Natural killer cell (primary cell): ENCODE measurements at places on chromosomes 1 and 21. TPM values are rescaled to one million over a fixed set of nuclear protein-coding genes. Genes with fewer than 3 reads are reported as not detected.

The GBP3 gene
- 52.5 TPM for total RNA-seq

The CELSR2 gene
- total RNA-seq = 7.4 TPM

The SMYD3 gene
- total RNA-seq = 48.0 TPM

The LCA5L gene
- 0.84 TPM for total RNA-seq

The OPTC gene
- total RNA-seq = not detected

The NDUFS5 gene
- 72.9 TPM for total RNA-seq

DNA sequence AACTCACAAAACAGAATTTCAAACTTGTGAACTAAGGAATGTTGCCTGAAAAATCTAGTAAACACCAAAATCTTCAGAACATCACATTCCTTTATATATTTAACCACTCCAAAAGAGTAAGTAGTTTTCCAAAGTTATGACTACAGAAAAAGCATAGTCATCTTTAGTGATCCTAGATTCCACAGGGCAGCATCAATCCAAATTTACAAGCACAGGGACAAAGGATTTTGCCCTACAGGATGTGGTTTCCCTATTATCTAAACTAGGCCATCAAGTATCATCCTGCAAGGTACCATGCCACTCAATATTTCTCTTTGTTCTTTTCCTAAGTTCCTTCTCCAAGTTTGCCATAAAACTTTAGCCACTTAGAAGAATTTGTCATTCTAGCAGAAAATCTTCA lies 33.0 kb downstream of the COP1 start:
- H3K27me3 ChIP-seq = no peaks in the 10 kb centered on the region
- peaks cover 18% of the 10 kb centered on the region for H3K36me3 ChIP-seq
- H3K4me1 ChIP-seq = peaks cover 4% of the 10 kb centered on the region
- no peak overlapping the region for H3K4me3 ChIP-seq

DNA sequence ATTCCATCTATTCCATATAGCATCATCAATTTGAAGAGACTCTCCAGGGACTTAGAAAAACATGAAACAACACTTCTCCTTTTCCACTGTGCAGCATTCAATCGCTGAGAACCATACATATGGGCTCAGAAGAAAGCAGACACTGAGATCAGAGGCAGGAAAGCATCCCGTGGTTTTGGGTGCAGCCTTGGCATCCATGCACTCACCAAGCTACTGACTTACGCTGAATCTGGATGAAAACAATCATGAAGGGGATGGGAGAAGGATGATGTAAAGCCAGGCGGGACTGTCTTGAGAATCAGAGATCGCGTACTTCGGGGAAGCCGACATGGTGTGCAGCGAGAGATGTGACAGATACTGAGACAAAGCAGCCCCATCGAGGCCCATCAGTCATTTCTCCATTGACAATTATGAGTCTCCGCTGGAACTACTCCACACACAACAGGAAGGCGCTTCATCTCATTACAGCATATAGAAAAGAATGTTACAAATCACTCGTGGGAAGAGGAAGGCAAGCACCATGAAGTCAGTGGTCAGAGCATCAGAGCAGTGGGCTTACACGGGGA lies 2.3 kb upstream of the TIAM1 start:
- DNase-seq = no peak
- H3K27ac ChIP-seq = no peak overlapping the region
- no peak overlapping the region for H3K4me3 ChIP-seq
- peaks cover 22% of the 10 kb centered on the region for H3K4me1 ChIP-seq
- H3K36me3 ChIP-seq = no peaks in the 10 kb centered on the region
- H3K27me3 ChIP-seq = no peaks in the 10 kb centered on the region

DNA sequence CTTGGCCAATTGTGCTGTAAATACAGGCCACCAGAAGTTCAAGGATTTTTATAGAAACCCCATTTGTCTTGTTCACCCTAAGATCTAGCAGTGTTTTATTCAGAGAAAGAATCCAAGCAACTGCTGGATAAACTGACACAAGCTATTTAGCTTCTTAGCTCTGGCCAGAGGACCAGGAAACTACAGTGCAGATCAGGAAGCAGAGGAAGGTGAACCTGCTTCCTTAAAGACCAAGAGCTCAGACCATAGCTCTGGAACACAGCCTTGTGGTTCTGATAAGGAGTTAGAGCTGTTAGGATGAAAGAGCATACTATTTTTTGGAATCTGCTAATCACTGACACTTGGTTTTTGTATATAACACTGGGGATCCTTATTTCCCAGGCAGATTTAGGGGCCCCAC lies 5.2 kb upstream of the CCDC17 start:
- H3K36me3 ChIP-seq = peaks cover 72% of the 10 kb centered on the region
- H3K4me1 ChIP-seq = no peaks in the 10 kb centered on the region
- H3K4me3 ChIP-seq = no peak overlapping the region
- no peaks in the 10 kb centered on the region for H3K27me3 ChIP-seq

GRCh38 chr1:12088607-12089006 lies 25.5 kb downstream of the TNFRSF8 start:
- peak overlapping the region; percentile 57 for H3K27ac ChIP-seq
- H3K4me3 ChIP-seq = no peak overlapping the region
- DNase-seq = peak; percentile 33

GRCh38 chr1:201889090-201889968 lies 631 bp downstream of the SHISA4 start:
- H3K27ac ChIP-seq = no peak overlapping the region
- H3K36me3 ChIP-seq = no peaks in the 10 kb centered on the region
- H3K4me3 ChIP-seq = no peak overlapping the region
- H3K4me1 ChIP-seq = peaks cover 17% of the 10 kb centered on the region
- H3K27me3 ChIP-seq = peaks cover 29% of the 10 kb centered on the region

- H3K36me3 ChIP-seq = no peaks in the 10 kb centered on the region
- H3K4me1 ChIP-seq = peaks cover 26% of the 10 kb centered on the region
- H3K27me3 ChIP-seq = no peaks in the 10 kb centered on the region
- DNase-seq = no peak
- H3K27ac ChIP-seq = no peak overlapping the region
Measured at GRCh38 chr21:45072738-45073300, 1.6 kb upstream of the ADARB1 start.

DNA sequence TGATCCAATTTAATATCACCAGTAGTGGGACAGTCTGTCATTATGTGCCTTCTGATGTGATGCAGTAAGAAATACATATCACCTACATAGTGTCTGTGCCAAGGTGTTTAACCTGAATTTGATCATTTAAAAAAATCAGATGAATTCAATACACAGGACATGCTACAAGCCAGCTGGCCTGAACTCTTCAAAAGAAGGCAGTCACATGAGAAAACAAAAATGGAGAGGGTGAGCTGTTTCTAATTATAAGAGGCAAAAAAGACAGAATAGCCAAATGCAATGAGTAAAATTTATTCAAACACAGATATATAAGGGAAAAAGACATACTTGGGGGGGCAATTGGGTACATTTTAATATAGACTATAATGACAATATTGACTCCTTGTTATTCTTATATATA lies 66.5 kb downstream of the ST3GAL3 start:
- no peaks in the 10 kb centered on the region for H3K27me3 ChIP-seq
- no peak overlapping the region for H3K27ac ChIP-seq
- no peak for DNase-seq
